ENCODE measurements at places on chromosomes 4 and X.

- no peak for DNase-seq
These were observed 85.7 kb downstream of the ATP10D start for GRCh38 chr4:47570816-47571215.

DNA sequence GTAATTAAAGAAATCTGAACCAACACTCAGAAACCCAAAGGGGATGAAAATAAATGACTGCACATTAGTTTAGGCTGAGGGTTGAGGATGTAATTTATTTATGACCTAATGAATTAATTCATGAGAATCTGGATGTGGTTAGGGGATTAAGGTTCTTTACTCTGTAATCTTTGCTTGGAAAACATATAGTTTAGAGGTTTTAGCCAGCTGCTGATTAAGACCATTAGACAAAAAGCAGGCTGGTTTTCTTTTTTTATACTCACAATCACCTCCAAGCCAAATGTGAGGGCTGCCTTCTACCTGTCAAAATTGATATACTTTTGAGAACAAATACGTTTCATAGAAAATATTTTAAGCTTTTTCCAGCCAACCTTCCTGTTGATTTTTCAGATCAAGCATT, 2705.8 kb downstream of the PCDH7 start:
- no peak for DNase-seq

- no peak for DNase-seq
These were observed 145.7 kb downstream of the MAGEB17 start for GRCh38 chrX:16312761-16313623.

DNA sequence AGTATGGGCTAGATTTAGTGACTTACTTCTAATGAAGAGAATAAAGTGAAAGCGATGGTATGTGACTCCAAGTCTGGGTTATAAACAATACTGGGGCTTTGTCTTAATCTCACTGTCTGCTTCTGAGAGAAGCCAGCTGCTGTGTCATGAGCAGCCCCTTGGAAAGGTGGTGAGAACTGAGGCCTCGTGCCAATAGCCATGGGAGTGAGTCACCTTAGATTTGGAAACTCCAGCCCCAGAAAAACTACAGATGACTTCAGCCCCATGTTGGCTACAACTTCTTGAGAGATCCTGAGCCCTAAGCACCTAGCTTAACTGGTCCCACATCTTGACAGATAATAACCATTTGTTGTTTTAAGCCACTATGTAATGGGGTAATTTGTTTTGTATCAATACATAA, 77.6 kb downstream of the CWH43 start:
- DNase-seq = no peak

DNA sequence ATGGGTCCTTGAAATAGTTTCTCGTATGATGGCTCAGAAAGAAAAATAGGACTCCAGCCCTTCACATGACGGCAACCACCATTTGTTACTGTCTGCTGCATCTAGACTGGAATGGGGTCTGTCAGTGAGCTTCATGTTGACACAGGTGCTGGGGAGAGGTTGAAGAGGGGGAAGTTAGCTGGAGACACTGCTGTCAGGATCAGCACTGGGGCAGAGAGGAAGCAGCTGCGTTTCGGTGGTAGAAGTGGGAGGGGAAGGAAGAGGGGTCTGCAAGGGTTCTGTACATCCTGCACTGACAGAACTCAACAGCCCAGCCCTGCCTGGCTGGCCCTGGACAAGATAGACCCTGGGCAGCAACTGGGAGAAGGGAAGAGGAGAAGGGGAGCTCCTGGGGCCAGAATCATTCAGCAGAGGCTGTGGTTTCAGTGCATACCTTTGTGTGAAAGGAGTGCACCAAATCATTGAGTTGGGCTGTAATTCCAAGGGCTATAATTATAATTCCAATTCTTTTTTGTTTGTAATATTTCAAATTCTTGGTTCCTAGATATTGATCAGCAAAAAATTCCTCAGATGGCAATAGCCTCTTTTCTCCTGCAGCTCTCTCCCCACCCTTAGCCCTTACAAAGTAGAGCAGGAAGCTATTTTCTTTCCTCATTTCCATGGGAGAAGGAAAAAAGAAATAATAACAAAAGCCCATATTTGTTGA, 119.4 kb upstream of the C1GALT1C1 start:
- no peak for DNase-seq

GRCh38 chrX:107654872-107655761, 26.8 kb downstream of the PRPS1 start:
- DNase-seq = no peak

DNA sequence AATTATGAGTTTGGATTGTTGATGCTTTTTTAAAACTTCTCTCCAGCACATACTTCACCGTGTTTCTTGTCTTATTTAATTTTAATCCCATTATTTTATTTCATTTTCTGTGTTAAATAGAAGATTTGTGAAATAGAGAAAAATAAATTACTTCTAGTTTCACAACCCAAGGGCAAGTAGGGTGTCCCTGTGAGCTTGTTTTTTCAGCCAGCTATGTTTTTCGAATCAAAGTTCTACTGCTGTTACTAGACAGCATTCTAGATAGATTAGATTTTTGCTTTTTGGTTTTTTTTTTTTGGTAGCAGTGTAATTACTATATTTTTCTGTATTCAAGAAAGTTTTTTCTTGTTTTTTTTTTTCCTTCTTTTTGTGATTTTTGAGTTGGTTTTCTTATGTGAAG, 59.9 kb downstream of the RBPJ start:
- no peak for DNase-seq

DNA sequence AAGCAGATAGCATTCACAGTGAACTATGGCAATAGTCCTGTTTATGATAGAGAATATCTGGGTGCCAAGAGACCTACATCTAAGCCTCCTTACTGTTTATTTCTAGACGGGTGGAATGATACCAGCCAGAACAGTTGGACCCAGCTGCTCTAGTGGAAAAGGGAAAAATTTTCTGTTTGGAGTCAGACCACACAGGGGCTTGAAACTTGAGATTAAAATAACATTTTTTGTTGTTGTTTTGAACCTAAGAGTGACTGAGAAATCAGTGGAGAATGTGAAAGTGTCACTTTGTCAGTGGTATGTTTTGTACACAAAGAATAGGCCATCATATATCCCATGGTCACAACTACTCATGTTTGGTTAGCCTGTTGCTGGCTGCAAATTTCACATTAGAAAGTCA, 105.7 kb downstream of the AGTR2 start:
- no peak for DNase-seq

DNA sequence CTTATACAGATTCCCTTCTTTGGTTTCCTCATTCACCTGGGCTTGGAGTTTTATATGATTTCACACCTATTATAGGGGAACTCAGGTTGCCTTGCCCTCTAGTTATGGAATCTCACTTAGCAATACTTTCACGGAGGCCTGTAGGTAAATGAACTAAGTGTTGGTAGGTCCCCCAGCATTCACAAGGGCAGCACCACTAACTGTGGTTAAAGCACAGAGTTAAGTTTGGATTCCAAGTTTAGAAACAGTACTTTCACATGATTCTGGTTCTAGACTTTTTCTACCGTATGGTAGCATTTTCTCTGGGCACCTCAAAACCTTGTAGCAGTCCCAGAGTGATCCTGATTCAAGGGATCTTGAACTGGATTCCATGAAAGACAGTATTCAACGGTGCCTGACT, 46.4 kb downstream of the SH2D1A start:
- no peak for DNase-seq

GRCh38 chrX:47278691-47279090, 45.9 kb downstream of the USP11 start:
- DNase-seq = no peak

- no peak for DNase-seq
These were observed 57.1 kb upstream of the GUCY1A1 start for GRCh38 chr4:155609455-155610059.

GRCh38 chr4:48331577-48332330, 9.6 kb upstream of the SLAIN2 start:
- DNase-seq = no peak

GRCh38 chr4:139301821-139302611, at the start of gene NDUFC1:
TSS of gene NDUFC1 (minus strand) at chr4:139302477. CDS start at chr4:139295798, 6,679 bp downstream.
- DNase-seq = peak; percentile 29

- no peak for DNase-seq
These were observed 373.6 kb downstream of the MID1IP1 start for GRCh38 chrX:39174772-39175417.

DNA sequence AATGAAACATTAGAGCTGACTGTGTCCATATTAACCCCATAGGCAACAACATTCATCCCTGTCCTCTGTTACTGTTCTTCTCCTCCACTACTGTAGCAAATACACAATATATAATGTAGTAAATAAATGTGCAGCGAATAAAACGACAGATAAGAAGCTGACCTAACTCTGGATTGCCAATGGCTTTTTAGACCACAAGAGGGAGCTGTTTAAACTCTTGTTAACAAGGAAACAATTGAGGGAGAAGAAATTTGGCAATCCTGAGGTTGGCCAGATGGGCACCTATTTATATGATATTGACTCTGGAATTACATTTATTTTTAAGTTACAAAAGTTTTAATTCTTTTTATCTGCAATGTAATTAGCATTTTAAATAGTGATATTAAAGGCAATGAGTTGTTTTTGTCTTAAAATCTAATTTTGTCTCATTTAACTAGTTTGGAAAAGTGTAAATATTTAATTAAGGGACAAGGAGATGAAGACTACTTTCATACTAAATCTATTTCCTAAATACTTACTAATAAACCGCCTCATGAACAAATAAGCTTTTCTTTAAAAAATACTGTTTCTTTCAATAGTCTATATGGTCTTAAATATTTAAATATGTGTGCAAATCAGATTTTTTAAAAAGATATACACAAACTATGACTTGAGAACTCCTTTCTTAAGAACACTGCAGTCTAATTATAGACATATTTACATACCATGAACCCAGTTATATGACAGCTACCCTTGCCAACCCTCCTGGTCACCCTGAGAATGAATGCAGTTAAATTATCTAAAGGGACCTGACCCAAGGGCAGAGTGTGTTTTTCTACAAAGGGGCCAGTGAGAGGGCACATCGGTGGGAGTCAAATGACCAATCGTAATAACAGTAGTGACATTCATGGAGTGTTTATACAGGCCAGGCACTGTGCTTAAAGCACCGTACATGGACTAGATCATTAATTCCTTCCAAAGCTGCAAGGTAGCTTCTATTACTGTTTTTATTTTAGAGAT, 52.9 kb upstream of the HPF1 start:
- DNase-seq = peak; percentile 62

DNA sequence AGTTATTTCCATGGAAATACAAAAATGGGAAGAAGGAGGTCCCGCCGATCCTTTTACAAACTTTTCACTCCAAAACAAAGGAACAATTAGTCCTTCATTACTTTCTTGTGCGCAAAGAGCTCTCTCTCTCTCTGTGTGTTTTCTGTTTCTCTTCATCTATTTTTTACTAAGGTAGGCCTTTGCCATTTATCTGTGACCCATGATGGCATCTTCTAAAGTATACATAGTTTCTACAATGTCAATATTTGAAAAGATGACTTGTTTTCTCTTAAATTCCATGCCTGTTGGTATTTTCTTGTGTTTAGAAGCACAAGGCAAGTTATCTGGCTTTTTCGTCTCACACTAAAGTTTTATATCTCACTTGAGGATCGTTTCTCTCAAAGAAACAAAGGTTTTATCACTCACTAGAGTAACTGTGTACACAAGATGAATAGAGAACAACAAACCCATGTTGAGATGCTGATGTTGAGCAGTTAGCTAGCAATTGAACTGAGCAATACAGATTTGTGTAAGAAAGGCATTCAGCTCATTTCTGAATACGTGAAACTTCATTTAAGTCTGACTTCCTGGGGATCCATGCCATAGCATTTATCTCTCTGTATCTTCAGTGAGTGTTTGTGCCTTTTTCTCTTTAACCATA, 250.3 kb downstream of the GBA3 start:
- no peak for DNase-seq

GRCh38 chr4:85028910-85029309, 62.4 kb upstream of the WDFY3 start:
- no peak for DNase-seq

GRCh38 chr4:85391589-85392410, 83.2 kb upstream of the ARHGAP24 start:
- no peak for DNase-seq

DNA sequence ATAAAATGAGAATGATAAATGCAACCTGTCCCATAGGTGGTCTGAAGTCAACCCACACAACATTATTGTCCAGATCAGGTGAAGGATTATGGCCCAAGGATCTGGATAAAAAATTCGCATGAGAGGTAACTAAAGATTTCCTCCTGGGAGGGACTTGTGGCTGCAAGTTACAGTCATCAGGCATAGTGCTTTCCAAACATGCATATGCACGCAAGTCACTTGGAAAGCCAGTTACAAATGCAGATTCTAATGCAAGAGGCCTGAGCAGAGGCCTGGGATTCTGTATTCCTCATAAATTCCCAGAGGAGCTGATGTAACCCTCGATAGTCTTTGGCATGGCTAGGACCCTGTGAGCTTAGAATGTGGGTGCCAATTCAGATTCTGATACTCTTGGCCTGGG, 21.1 kb downstream of the HS3ST1 start:
- no peak for DNase-seq

GRCh38 chr4:57424232-57424897, 314.2 kb upstream of the IGFBP7 start:
- DNase-seq = no peak

DNA sequence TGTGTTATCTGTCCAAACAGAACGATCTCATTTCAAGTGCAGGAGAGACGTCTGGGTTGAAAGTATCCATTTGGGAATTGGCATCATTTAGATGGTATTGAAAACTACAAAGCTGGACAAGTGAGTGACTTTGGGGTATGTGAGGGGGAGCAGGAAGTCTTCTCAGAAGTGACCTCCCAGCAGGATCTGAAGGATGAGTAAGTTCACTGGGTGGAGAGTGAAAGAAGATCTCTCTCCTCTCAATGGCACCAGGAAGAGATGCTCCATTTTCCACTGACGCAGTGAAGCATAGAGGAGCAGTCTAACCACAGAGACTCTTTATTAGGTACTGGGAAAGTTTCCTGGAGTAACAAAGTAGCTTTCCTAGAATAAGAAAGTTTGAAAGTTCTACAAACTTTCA, 161.0 kb downstream of the CPE start:
- DNase-seq = no peak

- DNase-seq = no peak
These were observed 1.5 kb upstream of the TACR3 start for GRCh38 chr4:103721251-103721650.
